ENCODE measurements at places on chromosomes 7 and 10. TPM values are rescaled to one million over a fixed set of nuclear protein-coding genes. Genes with fewer than 3 reads are reported as not detected.

Gene JCAD
- 40.8 TPM for total RNA-seq

Gene KIAA1549
- total RNA-seq = 1.7 TPM

Gene GPR37
- 0.21 TPM for total RNA-seq

Gene JAKMIP3
- 0.44 TPM for total RNA-seq

Gene MKRN1
- 70.6 TPM for total RNA-seq

Gene RNF32
- total RNA-seq = not detected

Gene ZWINT
- not detected for total RNA-seq

Gene LRRD1
- 0.42 TPM for total RNA-seq

Gene ERVW-1
- total RNA-seq = not detected

Gene BLNK
- 10.5 TPM for total RNA-seq

Gene FBXL13
- total RNA-seq = 2.4 TPM

Gene GSTO2
- 0.78 TPM for total RNA-seq

Gene TMEM176B
- 83.1 TPM for total RNA-seq

Gene SFRP4
- 42.6 TPM for total RNA-seq

Gene GET4
- total RNA-seq = 29.8 TPM

Gene OR2A5
- total RNA-seq = not detected

Gene PDE6C
- not detected for total RNA-seq

Gene CPA5
- not detected for total RNA-seq

Gene UCN3
- total RNA-seq = not detected

Gene MAT1A
- not detected for total RNA-seq

Gene CDNF
- total RNA-seq = not detected

Gene CDH23
- total RNA-seq = 20.1 TPM

Gene APBB1IP
- 7.3 TPM for total RNA-seq

Gene NIPSNAP2
- total RNA-seq = 54.4 TPM

Data from tibial nerve (tissue), 4 donors.